EL (cell line): ENCODE measurements at places on chromosomes 6 and 20.

GRCh38 chr6:109050012-109050411, 44.6 kb downstream of the SESN1 start:
- DNase-seq: no peak

- no peak for DNase-seq
Measured at GRCh38 chr6:168578036-168578435, 137.1 kb downstream of the SMOC2 start.

- DNase-seq: no peak
Measured at GRCh38 chr20:40892642-40893041, 136.0 kb upstream of the TOP1 start.

DNA sequence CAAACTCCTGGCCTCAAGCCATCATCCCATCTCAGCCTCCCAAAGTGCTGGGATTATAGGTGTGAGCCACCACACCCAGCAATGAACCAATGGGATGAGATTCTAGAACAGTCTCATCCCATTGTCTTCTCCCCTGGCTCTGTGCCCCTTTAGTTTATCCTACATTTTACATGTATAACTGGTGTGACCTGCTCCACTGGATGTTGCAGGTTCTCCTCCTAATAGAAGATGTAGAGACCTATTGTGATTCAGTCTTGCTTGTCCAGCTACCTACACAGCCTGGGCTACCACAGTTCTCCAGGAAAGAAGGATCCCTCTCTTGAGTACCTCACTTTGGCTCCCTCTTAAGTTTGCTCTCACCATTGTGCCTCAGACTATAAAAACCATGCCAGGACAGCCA, 2.0 kb upstream of the FKBPL start:
- no peak for DNase-seq

DNA sequence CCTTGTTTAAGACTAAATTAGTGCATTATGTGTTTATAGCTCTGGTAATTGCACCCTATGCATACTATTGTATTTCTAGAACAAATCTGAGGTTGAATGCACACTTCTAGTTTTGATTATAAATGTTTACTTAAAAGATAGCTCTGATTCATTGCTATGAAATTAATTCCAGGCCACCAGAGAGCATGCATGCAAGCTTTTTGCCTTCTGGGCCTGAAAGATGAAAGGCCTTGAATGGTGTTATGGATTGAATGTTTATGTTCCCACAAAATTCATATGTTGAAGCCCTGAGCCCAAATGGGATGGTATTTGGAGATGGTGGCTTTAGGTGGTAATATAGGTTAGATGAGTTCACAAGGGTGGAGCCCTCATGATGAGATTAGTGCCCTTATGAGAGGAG, 695.0 kb upstream of the MAP3K7 start:
- no peak for DNase-seq

- DNase-seq: peak; percentile 18
Measured at GRCh38 chr6:133894795-133895358, 6.0 kb downstream of the TCF21 start.

DNA sequence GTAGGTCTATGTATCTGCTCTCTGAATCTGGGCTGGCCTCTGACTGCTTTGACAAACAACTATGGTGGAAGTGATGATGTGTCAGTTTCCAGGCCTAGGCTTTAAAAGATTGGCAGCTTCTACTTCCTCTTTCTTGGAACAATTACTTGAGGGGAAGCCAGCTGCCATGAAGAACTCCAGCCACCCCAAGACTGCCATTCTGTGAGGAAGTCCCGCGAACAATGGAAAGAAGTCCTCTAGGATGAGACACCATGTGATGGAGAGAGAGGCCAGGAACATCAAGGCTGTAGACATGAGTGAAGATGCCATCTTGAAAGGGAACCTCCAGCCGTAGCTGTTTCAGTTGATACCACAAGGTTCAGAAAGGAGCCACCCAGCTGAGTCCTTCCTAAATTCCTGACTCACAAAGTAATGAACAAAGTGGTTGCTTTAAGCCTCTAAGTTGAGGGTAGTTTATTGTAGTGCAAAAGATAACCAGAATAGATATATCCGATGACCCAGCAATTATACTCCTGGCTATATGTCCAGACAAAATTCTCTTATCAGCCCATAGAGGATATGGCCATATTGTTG, 15.3 kb upstream of the TCF15 start:
- no peak for DNase-seq

GRCh38 chr20:19621072-19621471, 137.0 kb upstream of the RIN2 start:
- peak; percentile 24 for DNase-seq

DNA sequence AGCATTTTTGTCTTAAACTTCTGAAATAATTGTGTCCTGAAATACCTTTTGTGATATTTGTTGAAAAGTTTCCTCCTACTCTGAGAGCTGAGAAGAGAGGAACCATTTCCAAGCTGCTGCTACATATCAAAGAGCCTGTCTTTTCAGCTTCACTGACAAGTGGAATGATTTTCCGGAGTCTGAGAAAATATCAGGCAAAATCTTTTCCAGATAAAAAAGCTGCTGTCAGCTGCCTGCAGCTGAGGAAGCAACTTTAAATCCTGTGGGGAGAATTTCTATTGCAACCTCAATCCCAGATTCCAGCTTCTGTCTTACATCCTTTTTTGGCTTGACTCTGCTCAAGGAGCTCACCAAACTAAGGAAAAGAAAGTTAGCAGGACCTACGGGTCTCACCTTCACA, 904.3 kb downstream of the PHF3 start:
- DNase-seq: no peak

- DNase-seq: no peak
Measured at GRCh38 chr6:44122801-44123200, 4.5 kb downstream of the MRPL14 start.

- DNase-seq: no peak
Measured at GRCh38 chr20:24949756-24950127, 673 bp downstream of the CST7 start.

DNA sequence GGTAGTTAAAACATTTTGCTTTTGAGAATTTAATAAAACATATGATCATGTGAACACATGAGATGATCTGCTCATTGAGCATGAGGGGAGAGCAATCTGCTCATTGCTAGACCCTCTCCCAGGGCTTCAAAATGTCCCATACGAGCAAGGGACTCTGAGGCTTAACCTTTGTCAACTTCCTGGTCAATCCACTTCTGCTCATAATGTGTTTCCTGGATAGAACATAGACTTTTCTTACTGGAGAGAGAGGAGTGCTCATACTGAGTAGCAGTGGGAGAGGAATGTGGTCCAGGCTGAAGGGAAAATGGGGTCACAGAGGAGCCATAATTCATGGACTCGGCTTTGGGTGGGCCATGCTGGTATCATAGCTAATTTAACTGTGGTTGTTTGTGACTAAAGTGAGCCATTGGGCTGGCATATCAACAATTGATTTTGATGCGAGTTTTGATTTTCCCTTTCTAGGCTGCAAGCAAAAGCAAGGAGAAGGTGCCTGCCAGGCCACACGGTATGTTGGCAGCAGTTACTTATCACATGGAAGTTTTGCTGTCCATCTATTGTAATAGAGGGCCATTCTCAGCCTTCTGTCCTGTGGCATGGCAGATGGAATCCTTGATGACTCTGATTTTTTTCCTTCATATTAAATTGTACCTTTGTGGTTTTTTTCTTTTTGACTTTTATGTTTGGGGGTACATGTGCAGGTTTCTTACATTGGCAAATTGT, 20.8 kb upstream of the ADGRF4 start:
- no peak for DNase-seq
